ENCODE measurements at places on chromosomes 6 and 20. TPM values are rescaled to one million over a fixed set of nuclear protein-coding genes. Genes with fewer than 3 reads are reported as not detected.

DNA sequence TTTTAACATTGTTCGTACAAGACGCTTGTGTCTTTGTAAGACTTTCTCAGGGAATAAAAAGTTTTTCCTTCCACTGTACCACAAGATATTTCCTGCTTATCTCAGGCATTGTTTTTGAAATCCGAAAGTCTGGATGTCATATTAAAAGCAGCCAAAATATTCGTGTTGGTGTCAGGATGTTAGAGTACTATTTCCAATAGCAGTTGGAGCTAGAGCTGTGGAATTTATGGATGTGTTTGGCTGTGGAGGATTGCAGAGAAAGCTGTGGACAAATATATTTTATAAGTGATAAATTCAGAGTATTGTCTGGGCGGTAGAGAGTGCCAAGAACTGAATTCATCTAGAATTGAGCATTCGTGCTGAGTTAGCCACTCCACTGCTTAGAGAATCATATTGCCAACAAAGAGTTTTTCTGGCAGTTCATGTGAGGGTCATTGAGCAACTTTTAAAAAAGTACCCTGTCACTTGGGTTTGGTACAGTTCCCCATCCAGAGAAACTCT is 57.7 kb downstream of the ZDHHC14 start:
- no peak for DNase-seq

DNA sequence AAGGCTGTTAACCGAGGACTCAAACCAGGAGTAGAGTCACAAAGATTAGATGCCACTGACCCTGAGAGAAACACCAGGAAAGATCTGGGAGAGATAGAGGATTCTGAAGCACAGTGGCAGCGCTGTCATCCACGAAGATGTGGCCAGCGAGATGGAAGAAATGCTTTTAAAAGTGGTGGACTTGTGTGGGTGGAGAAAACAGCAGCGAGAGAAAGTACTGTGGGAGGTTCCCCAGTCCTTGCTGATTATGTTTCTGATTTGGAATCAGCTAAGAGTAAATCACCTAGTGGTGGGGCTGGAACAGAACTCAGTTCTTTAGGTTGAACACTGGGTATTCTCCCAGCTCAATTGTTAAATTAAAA is 435 bp upstream of the ZNF322 start:
- DNase-seq: no peak

The SAMD3 gene
- total RNA-seq: 4.8 TPM

- no peak for DNase-seq
Observed at GRCh38 chr6:85361643-85362014, 88.3 kb upstream of the NT5E start.

GRCh38 chr6:127110712-127111111 is 7.8 kb upstream of the RSPO3 start:
- no peak for DNase-seq

DNA sequence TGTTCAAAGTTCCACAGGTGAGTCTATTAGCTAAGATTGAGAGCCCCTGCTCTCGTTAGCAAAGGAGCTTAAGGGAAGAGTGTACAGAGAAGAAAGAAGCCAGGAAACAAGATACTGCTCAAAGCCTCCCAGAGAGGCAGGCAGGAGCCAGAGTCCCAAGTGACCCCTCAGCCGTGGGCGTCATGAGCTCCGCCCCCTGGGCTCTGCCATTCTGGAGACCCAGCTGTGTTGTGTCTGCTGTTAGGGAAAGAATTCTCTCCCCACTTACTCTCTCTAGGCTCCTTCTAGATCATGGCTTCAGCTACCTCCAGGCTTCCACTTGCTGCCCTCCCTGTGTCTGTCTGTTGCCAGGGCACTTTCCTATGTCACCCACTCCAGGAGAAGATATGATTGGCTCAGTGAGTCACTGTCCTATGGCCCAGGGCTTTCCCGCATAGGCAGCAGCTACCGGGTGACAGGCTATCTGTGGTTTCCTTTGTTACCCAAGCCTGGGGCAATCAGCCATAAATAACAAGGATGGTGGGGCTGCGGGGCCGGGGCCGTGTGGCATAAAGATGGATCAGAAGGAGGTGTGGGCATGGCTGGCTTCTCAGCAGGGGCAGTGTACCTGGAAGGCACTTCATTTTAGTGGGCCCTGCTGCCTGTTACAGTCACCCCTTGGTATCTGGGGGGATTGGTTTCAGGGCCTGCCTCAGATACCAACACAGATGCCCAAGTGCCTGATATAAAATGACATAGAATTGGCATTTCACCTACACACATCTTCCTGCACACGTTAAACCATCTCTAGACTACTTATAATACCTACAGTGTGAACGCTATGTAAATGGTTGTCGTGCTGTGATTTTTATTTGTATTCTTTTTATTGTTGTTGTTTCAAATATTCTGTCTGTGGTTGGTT is 118.9 kb downstream of the ARMC2 start:
- peak; percentile 58 for DNase-seq

The PPP1R14C gene
- 42.3 TPM for total RNA-seq

- DNase-seq: no peak
Observed at GRCh38 chr6:77010931-77011542, 452.3 kb downstream of the HTR1B start.

The PTK6 gene
- total RNA-seq: 4.6 TPM

DNA sequence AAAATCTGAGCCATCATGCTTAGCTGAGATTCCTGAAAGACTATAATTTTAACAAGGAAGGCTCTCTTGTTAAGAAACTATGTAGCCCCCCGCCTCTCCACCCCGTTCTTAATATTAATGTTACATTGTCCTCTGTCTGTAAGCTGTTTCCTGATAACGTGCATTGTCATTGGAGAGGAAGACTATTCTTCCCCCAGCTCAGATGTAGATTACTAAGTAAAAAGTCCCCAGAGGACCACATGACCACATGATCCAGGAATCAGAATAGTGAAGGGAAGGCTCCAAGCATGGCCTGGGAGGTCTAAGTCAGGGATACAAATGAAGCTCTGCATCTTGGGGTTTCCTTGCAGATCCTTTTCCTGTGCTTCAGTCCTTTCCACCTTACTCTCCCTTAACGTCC is 106.4 kb downstream of the JARID2 start:
- no peak for DNase-seq

GRCh38 chr20:50129662-50130355 is 16.9 kb upstream of the UBE2V1 start:
- no peak for DNase-seq

The SNAP91 gene
- 2.9 TPM for total RNA-seq

GRCh38 chr20:24566656-24567055 is 97.2 kb downstream of the SYNDIG1 start:
- no peak for DNase-seq

DNA sequence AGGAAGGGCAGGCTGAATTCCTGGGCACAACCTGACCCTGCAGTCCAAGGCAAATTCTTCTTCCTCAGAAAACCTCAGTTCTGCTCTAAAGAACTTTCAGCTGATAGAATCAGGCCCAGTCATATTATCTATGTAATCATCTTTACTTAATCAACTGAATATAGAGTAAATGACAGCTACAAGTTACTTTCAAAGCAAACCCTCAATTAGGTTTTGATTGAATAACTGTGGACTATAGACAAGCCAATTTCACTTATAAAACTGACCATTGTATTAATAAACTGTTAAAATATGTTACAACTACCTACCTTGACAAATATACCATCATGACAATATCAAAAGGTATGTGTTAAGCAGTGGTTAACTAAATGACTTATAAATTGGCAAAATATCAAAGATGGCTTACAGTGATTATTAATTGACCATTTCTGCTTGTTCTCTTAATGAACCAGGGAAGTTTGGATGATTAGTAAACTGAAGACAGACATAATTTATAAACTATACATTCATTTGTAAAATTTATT is 46.1 kb upstream of the ADGRF5 start:
- no peak for DNase-seq

DNA sequence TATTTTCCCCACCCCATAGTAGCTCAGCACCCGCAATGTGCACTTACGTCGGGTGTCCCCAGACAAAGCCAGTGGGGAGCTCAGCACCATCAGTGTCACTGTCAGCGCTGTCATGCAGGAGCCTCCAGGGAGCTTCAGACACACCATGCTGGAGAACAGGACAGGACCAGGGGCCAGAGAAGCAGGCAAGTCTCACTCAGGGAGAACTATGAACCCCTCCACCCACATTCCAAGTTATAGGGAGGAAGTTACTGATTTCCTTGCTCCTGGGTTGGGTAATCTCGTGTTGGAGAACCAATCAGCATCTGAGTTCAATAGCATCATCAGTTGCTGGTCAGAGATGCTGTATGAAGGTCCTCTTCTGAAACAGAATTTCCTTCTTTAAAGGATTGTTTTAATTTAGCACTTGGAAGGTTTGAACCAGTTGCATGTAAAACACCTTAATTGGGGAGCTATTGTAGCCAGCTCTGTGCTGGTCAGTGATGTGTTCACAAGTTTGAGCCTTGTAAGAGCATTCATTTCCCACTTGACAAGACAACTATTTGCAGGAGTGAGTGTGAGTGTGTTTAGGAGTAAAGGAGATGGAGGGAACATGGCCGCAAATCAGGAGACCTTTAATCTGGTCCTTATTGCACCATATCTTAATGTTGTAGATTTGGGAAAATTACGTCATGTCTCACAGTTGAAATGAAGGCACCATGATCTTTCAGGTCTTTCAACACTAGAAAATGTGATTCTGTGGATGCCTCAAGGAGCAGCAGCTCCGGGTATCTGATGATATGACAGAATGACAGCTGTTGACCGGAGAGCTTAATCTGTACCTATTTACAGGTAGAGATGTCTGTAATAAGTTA is at the start of gene HLA-DRB1:
TSS of gene HLA-DRB1 (minus strand) at position 253 of the 854 bp plus-strand sequence. CDS start at position 147, 106 bp downstream.
- peak; percentile 18 for DNase-seq

DNA sequence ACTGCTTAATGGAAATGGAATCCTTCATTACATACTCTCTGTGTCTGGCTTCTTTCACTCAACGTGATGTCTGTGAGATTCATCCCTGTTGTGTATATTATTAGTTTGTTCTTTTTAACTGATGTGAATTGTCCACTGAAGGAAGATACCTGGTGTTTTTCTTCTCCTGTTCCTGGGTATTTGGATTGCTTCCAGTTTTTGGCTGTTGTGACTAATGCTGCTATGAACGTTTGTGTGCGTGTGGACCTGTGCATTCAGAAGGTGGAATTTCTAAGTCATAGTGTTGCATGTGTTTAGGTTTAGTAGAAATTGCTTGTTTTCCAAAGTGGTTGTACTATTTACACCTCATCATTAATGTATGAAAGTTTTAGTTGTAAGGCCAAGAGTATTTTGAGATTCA is 3.8 kb downstream of the TULP4 start:
- DNase-seq: no peak

- DNase-seq: no peak
Observed at GRCh38 chr20:15951658-15952057, 621.6 kb downstream of the KIF16B start.

DNA sequence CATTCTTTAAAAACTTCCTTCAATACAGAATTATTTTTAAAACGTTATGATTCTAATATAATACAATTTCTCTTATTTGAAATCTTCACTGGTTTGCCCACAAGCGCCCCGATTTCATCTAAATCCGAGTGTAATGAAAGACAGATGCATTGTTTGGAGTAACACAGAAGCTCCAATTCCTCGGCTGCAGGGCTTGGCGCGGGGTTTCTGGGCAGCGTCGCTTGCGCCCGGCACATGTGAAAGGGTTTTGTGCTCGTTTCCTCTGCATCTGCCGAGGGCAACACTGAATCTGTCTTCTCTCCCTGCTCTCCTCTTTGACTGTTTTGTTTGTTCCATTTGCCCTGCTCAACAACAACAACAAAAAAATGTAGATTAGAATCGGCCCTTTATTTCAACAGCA is 248.6 kb upstream of the QKI start:
- peak; percentile 10 for DNase-seq

DNA sequence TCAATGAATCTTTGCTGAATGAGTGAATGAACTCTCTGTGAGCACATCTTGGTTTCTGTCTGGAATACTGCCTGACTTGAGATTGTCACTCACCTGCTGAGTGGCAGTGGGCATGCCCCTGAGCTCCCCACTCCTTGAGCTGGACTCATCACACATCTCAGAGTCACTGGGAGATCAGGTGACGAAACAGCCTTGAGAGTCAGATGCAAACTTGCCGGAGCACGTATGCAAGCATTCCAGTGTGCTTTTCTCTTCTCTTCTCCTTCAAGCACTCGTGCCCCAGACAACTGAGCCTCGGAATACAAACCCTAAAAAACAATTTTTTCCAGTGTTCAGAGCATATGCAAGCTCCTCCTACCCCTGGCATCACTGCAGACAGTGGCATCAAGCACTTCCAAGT is 9.4 kb upstream of the BMP7 start:
- peak; percentile 52 for DNase-seq

The HSPA12B gene
- total RNA-seq: 26.7 TPM

GRCh38 chr6:118875672-118876071 is 18.3 kb upstream of the ASF1A start:
- no peak for DNase-seq

GRCh38 chr6:28580475-28580874 is 54.8 kb downstream of the GPX5 start:
- peak; percentile 34 for DNase-seq

- DNase-seq: no peak
Observed at GRCh38 chr20:39661833-39662232, 699.7 kb downstream of the DHX35 start.

DNA sequence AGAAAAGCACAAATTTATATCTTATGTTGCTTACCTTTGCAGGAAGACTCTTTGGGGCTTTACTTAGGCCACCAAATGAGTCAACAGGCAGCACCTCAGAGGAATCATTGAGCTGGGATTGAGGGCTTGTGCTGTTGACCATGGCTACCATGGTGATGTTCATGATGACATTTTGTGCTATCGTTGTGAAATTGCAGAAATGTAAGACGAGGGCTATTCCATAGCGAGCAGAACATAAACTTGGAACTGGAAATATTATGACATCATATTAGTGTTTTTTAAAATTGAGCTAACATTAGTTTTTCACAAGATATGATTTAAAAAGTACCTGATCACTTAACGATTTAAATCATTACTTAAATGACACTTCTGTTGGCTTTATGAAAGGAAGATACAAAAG is 11.8 kb downstream of the SLC17A3 start:
- DNase-seq: no peak

DNA sequence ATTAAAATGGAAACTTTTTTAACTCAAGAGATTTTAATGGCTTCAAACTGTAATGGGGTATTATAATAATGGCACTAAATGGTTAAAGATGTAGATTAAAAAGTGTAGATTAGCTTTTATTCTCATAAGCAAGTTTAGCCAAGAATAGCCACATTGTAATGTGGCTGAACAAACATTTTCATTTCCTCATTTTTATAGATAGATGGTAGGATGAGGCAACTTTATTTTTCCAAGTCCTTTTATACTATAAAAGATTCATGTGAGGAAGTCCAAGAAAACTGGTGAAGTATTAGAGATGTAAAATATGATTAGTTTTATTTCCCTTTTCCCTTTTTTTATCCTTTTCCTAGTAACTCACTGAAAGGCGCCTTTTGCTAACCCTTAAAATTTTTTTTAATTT is 88.8 kb downstream of the ATRN start:
- DNase-seq: no peak

- DNase-seq: no peak
Observed at GRCh38 chr6:158717341-158718330, 67.8 kb downstream of the SYTL3 start.

The GTSF1L gene
- not detected for total RNA-seq

- no peak for DNase-seq
Observed at GRCh38 chr6:139257821-139258398, 33.9 kb downstream of the TXLNB start.
